ENCODE measurements at places on chromosomes 7 and 10. TPM values are rescaled to one million over a fixed set of nuclear protein-coding genes. Genes with fewer than 3 reads are reported as not detected.

GRCh38 chr10:98458809-98459784, 12.4 kb upstream of the HPS1 start:
- DNase-seq, result no peak

DNA sequence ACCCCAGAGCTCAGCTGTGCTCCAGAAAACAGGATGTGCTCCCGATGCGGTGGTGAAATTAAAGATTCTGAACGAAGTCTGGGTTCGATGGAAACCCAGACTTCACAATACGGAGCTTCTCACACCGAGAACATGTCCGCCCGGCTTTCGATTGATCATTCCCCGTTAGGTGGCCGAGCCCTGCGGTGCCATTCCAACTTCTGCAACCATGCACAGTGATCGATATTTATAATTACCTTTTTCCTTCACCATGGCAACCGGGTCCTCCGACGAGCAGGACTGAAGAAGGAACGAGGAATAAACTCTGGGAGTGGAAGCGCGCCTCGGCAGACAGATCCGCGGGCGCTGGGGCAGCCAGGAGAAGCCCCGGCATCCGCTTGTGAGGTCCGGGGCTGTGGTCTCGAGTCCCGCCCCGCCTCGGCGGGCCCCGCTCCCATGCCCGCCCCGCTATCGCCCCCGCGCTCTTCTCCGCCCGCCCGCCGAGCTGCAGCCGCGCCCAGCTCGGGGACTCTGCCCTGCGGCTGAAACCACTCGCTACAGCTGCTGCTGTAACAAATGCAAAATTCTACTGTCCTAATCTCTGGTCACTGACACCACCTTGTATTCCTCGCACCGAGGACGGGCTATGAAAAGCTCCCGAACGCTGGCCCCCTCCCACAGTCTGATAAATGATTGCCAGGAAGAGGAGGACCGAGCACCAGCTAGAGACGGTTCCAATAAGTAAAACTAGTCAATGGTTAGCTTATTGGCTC, 26.2 kb downstream of the ABLIM1 start:
- peak; percentile 53 for DNase-seq

Gene AS3MT
- not detected for total RNA-seq

Gene OR6B1
- not detected for total RNA-seq

Gene PON3
- total RNA-seq, result 3.6 TPM

DNA sequence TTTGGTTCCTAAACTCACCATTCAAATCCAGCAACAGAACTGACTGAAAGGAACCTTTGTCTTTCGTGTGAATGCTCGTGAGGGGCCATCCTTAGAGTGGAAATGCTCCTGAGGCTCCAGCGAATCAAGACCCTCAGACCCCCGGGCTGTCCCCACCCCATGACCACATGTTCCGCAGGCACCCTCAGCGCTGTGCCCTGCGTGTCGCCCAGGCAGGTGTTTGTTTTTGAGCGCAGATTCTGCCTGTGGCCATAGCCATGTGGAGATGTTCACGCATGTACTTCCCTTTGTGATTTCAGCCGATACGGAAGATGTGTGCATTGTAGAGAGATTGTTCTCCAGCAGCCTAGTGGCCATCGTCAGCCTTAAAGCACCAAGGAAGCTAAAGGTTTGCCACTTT, 24.2 kb downstream of the WIPI2 start:
- no peak for DNase-seq

Gene NPC1L1
- total RNA-seq, result 0.13 TPM

Gene EIF4EBP2
- total RNA-seq, result 15.8 TPM

Gene NKX2-3
- total RNA-seq, result not detected

- DNase-seq, result no peak
Measured at GRCh38 chr7:123958186-123958703, 33.2 kb downstream of the SPAM1 start.

Gene SPDYE16
- total RNA-seq, result 0.15 TPM

Gene SEMA3C
- 79.6 TPM for total RNA-seq

- no peak for DNase-seq
Measured at GRCh38 chr10:127600479-127600878, 51.4 kb downstream of the NPS start.

Gene UNC5B
- 0.51 TPM for total RNA-seq

Gene CFAP46
- not detected for total RNA-seq

GRCh38 chr7:152883858-152884257, 124.3 kb downstream of the ACTR3B start:
- DNase-seq, result no peak

Measured in HT-29 (cell line).